ENCODE measurements at places on chromosomes 12 and 14. TPM values are rescaled to one million over a fixed set of nuclear protein-coding genes. Genes with fewer than 3 reads are reported as not detected.
A peak's percentile ranks its signal among the peaks of the same experiment; 100 is the strongest.

Gene IFNG
- polyA plus RNA-seq: not detected

DNA sequence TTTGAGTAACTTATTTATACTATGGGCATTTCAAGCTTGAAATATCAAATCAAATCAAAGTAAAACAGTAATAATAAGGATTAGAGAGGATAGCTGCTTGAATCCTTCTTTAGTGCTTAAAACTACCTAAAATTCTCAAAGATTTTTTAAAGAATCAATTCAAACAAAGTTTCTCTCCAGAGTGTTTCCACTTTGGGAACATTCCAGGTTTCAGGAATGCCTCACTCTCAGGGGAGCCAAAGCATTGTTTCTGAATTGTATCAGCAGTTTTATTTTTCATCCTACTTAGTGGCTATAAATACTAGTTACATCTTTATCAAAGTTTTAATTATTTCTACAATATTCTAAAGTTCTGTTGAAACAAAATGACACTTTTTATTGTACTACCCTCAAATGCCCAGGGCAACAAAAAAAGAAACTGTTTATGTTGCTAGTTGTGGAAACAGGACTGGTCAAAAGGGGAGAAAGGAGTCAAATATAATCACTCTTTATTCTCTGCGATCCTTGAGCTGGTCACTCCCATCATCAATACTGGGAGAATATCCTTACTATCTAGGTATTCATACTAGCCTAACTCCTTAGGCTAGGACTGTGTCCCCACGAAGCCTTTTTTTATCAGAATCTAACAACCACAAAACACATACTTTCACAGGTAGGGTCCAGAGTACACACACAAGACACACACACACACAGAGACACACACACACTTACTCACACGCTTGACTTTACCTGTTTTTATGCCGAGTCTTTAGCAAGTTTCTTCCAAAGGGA, 598 bp downstream of the RASSF9 start:
- peak; percentile 28 for DNase-seq

DNA sequence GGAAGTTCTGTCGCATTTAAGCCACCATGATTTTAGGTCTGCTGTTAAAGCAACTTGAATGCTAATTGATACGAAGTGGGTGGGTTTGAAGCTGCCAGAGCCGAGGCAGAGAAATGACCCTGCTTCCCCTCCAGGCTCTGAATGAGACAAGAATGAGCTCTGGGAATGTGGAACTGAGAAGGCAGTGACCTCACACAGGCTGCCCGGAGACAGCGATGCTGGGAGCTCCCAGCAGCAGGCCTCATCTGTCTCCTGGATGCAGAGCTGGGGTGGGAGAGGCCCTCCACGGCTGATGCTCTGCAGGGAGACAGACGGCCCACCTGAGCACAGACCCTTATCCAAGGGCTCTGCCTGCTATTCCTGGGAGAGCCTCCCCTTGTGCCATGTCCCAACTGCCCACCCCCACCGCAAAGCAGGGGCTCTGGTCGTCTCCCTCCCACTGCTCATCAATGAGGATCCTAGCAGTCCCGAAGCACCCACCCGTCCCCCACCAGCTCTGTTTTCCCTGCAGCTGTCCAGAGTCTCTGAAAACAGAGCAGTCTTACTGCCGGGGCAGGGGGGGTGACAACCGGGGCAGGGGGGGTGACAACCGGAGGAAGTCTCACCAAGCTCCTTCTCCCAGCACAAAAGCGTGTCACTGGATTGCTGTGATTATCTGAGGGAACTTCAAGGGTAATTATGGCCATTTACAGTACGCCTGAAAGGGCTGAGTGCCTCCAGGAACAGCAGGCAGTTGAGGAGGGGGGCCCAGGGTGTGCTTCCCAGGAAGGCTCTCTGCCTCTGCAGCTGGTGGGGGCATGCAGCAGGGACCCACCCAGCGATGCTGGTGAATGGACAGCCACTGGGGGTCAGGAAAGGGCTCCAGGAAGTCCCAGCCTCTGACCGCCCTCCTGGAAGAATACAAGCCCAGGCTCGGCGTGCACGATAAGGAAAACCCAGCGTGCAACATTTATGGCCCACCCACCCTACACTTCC, 67.8 kb downstream of the CHGA start:
- DNase-seq: no peak

DNA sequence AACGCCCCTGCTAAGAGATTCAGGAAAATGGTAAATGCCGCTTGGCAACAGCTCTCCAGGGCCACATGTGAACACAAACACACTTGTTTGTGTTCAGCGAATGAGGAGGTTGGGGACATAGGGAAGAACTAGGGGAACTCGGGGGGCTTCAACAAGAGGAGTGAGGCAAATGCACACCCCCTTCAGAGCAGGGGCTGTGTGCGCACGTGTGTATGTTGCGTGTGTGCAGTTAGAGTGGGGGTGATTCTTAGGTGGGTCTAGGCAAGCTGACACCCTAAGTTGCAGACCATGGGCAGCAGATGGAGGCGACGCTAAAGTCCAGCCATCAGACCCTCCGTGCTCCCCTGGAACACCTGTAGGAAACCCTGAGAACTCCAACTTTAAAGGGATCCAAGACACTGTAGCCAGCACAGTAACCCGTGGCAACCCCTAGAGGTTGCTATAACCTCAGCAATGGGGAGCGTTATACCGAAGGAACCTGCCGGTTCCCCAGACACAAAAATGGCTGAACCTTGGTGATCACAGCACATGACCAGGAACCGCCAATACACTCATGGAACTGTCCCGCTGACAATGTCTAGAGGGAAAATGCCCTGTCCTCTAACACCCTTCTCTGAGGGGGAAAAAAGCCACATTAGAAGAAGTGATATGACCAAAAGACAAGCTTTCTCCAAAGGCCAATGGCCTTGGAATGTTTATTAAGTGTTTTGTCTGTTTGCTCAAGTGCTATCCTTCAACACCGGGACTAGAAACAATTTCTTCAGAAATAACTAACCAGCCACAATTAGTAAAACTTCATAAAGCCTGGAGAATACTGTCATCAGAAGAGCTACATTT, 86.5 kb upstream of the CEP83 start:
- no peak for DNase-seq

Gene SPX
- 29.0 TPM for polyA plus RNA-seq
